ENCODE measurements at places on chromosomes 11 and 22. TPM values are rescaled to one million over a fixed set of nuclear protein-coding genes. Genes with fewer than 3 reads are reported as not detected.

SYT12 gene
- total RNA-seq = 0.21 TPM

PRRG4 gene
- total RNA-seq = not detected

CHRDL2 gene
- not detected for total RNA-seq

SPDYC gene
- not detected for total RNA-seq

GRCh38 chr11:71914617-71915189 lies 13.7 kb downstream of the XNDC1N start:
- H3K27ac ChIP-seq = no peak overlapping the region
- no peaks in the 10 kb centered on the region for H3K27me3 ChIP-seq
- peaks cover 15% of the 10 kb centered on the region for H3K36me3 ChIP-seq
- DNase-seq = no peak
- no peak overlapping the region for H3K4me3 ChIP-seq
- H3K4me1 ChIP-seq = no peaks in the 10 kb centered on the region

DNA sequence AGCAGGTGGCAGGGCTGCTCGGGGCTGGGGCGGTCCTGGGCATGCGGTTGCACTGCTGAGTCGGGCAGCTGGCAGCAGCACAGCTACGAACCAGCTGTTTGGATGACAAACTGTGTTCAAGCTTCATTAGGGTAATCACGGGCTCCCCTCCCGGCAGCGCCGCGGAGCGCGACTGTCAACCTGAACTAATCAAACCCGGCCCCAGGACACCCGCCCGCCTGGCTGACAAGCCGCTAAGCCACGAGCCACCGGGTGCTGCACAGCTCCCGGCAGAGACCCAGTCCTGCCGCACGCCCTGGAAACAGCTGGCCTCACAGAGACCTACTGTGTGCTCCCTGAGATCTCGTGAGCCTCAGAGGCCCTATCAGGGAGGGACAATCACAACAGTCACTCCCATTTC lies 60.6 kb upstream of the TCF20 start:
- DNase-seq = no peak
- H3K27me3 ChIP-seq = no peaks in the 10 kb centered on the region

DNA sequence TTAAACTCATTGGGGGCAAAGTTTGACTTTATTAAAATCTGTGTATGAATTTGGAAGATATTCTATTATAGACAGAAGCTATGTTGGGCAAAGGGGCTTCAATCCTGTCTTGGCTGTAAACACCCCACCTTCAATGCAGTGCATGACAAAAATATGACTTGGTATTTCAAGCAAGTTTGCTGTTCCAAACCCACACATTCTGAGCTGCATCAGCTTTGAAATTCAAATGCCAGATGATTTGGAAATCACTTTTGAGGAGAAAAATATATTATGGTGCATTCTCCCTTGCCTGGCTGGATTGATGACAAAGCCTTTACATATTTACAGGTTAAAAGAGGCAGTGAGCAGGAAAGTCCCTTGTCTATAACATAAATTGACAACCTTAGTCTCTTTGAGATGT lies 760.0 kb downstream of the NELL1 start:
- H3K36me3 ChIP-seq = no peaks in the 10 kb centered on the region
- H3K4me3 ChIP-seq = no peak overlapping the region
- no peaks in the 10 kb centered on the region for H3K4me1 ChIP-seq
- no peak overlapping the region for H3K27ac ChIP-seq

Data from cardiac muscle cell (in vitro differentiated cells and primary cell).